ENCODE measurements at places on chromosomes 1 and 21.

- no peak for DNase-seq
Observed at GRCh38 chr21:34561806-34562205, 49.8 kb upstream of the KCNE1 start.

GRCh38 chr1:39894884-39895495 is 6.7 kb downstream of the MYCL start:
- no peak for DNase-seq

DNA sequence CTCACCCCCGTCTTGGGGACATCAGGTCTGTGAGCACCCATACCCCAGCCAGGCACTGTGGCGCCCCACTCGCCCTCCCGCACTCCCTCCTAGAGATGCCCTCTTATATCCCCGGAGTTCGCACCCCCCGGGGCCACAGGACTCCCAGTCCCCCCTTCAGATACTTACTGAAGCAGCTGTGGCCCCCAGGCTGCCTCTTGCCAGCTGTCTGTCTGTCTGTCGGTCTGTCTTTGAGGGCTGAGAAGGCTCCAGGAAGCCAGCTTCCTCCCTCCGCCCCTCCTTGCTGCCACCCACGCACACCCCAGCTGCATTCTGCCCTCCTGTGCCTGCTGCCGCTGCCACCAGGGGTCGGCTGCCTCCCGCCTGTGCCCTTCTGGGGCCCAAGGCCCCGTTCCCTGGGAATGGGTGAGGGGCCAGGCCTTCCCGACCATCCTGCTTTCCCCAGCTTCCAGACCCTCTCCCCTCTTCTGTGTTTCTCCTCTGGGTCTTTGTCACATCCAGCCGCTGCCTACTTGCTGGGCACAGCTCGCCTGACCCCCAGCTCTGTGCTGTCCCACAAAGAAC is at the start of gene PTPN7:
TSS of gene PTPN7 (minus strand) at position 226 of the 564 bp plus-strand sequence. CDS start 1,200 bp downstream, outside the sequence.
- DNase-seq = peak; percentile 28

DNA sequence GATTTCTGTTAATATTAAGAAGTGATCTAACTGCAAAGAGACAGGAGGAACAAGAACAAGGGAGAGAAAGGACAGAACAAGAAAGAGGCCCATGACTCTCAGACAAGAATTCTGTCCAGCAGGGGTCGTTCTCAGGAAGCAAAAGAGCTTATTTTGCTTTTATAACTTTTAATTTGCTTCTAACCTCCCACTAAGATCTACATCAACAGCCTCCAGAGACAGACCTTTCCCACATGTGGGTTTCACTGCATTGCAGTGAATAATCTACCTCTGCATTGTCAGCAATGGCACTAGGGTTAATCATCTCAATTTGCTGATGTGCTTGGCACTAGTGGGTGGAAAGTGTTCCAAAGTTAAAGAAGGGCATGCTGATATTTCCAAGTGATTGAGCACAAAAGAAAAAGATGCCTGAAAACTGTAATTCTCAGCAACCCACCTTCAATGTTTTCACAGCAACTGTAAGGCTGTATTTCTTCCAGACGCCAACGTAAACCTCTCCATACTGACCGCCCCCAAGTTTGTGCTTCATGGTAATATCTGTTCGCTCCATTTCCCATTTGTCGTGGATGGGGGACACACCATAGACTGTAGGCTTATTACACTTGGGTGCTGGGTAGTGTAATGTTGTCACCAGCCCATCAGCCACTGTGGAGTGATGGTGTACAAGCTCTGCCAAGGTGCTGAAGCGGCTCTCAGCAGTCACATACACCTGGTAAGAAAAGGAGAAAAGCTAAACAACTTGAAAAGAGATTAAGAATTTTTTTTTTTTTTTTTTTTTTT is 39.5 kb downstream of the TOR3A start:
- DNase-seq = no peak

- no peak for DNase-seq
Observed at GRCh38 chr1:109084563-109085517, 5.7 kb upstream of the TMEM167B start.

DNA sequence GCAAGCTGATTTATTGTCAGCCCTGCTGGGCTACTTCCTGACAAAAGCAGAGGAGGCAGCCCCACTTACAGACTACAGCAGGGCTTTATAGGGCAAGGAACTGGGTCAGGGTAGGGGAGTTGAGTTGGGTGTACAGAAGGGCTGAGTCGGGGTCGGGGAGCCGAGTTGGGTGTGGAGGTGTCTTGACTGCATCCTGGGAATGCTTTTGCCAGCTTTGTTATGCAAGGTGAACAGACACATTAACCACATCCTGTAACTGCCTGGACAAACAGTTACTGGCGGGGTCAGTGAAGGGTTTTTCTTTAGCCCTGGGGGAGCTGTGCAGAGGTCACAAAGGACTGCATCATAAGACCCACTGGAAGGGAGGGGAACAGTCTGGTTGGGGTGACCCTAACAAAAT is 39.1 kb upstream of the GBP5 start:
- no peak for DNase-seq

GRCh38 chr1:52632732-52633290 is at the start of gene SHISAL2A:
TSS of gene SHISAL2A (plus strand) at chr1:52633168. CDS start at chr1:52633494, 326 bp downstream.
- DNase-seq = peak; percentile 66

DNA sequence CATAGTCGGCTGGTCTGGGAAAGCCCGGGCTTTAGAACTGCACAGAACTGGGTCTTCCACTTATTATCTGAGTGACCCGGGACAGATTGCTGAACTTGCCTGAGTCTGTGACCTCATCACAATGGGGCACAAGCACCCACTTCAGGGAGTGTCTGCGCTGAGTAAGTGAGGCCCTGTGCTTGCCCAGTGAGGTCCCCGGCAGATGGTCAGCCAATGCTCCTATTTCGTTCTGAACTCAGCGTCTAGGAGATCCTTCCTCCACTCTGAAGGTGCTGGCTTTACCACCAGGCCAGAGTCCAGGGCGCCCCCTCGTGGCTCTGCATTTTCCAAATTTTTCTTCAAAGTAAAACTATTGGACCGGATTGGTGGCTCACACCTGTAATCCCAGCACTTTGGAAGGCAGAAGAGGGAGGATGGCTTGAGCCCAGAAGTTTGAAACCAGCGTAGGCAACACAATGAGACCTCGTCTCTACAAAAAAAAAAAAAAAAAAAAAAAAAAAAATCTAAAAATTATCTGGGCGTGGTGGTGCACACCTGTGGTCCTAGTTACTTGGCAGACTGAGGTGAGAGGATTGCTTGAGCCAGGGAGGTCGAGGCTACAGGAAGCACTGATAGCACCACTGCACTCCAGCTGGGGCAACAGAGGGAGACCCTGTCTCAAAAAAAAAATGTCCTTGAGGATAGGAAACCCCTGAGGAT is 61.7 kb downstream of the FCRL5 start:
- DNase-seq = peak; percentile 87

DNA sequence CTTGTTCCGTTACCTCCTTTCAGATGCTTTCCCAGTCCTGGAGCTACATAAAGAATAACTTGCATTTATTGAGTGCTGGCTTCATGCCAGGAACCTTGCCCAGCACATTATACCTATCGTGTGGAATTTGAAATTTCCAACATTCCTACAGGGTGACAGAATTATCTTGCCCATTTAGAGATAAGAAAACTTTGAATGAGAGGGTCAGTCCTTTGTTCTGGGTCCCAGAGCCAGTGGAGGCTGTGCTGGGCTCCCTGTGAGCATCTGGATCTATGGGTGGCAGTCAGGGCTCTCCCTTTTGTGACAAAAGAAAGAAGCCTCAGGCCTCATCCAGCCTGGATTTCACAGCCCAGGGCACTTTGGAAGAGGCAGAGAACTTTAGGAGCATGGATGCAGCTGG is 3.2 kb downstream of the GSTM4 start:
- no peak for DNase-seq

GRCh38 chr1:183945428-183946319 is 91.9 kb downstream of the COLGALT2 start:
- peak; percentile 75 for DNase-seq

- no peak for DNase-seq
Observed at GRCh38 chr1:234944439-234945344, 183.9 kb downstream of the TOMM20 start.

GRCh38 chr1:8362701-8363101 is 44.8 kb downstream of the SLC45A1 start:
- DNase-seq = no peak

DNA sequence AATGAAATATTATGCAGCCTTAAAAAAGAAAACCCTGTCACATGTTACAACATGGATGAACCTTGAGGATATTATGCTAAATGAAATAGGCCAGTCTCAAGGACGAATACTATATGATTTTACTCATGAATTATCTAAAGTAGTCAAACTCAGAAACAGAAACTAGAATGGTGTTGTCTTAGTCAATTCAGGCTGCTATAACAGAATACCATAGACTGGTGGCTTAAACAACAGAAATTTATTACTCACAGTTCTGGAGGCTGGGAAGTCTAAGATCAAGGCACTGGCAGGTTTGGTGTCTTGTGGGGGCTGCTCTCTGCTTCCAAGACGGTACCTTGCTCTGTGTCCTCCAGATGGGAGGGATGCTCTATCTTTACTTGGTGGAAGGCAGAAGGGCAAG is 113.8 kb upstream of the DNAH14 start:
- DNase-seq = no peak

DNA sequence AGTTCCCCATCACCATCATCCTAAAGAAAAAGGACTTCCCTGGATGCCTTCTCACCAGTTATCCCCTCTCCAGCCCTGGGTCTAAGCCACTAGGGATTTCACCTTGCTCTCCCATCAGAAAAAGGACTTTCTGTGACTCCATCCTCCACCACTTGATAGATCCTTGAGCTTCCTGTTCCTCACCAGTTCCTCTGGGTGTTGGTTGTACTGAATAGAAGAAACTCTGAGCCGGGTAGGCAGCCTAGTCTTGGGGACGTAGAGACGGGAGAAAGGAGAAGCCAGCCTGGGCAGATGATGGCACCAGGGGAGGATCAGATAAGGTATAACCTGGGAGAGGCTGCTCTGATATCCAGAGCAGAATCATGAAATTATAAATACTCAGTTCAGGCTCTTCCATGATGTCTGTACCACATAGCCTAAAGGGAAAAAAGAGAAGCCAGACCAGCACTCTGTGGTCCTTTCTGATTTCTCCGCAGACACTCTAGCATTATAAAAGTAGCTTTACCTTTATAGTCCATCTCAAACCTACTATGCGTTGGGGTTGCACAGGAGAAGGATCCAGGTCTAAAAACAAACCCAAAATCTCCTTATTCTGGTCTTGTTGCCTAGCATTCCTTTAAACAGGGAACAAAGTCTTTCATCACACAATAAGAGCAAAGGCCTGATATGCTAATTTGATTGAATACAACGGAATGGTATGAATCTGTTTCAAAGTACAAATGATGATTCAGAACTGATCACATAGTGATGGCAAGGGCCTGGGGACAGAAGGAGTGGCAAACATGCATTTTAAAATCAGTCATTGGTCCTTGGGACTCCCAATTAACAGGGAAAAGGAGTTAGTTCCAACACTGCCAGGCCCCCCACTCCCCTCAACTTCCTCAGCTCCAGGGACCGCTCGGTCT is 1.2 kb upstream of the CD34 start:
- DNase-seq = no peak

- DNase-seq = no peak
Observed at GRCh38 chr1:227033880-227034279, 93.8 kb downstream of the COQ8A start.

GRCh38 chr21:31530897-31531705 is 128.4 kb upstream of the SOD1 start:
- no peak for DNase-seq

- DNase-seq = no peak
Observed at GRCh38 chr1:161511018-161511755, 5.9 kb downstream of the FCGR2A start.
